ENCODE measurements at places on chromosomes 7 and 10. TPM values are rescaled to one million over a fixed set of nuclear protein-coding genes. Genes with fewer than 3 reads are reported as not detected.

- DNase-seq: no peak
These were observed 753.3 kb downstream of the NXPH1 start for GRCh38 chr7:9186730-9187129.

DNA sequence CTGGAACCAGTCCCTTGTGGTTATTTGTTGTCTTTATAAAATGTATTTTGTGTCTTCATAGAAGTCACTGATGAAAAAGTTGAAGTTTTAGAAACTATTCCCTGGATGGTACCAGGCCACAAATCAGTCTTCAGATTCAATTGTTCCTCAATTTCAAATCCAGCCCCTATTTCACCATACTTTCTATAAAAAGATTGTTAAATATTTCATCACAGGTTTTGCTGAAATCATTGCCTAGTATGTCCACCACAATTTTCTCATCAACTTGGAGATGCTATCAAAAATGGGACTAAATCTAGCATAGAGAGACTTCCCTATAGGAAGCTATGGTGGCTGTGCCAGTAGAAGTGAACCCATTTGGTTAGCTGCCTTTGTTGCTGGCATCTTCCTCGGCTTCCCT, 118.5 kb downstream of the RAB18 start:
- no peak for DNase-seq

DNA sequence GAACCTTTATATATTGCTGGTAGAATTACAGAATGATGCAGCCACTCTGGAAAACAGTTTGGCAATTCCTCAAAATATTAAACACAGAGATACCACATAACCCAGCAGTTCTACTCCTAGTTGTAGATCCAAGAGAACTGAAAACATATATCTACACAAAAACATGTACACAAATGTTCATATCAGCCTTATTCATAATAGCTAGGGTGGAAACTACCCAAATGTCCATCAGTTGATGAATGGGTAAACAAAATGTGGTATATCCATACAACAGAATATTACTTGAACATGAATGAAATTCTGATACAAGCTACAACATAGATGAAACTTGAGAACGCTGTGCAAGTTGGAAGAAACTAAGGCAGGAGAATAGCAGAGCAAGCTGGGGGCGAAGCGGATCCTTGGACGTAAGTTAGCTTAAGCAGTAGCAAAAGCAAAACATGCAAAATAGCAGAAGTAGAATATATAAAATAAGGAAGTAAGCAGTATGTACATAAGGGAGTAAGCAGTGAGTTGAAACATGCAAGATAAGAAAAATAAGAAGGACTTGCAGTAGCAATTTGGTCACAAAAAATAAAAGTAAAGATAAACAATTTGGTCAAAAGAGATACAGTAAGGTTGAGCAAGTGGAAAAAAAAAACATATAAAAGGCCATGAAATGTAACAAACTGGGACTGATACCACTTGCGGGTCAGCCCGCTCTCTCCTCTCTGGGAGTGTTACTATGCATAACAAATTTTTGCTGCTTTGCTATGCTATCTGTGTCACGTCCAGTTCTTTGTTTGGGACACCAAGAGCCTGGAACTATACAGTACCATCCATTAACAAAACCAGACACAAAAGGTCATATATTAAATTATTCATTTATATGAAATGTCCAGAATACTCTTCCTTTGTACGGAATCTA, 18.0 kb upstream of the HILPDA start:
- no peak for DNase-seq

GRCh38 chr7:137961200-137962177, 40.4 kb downstream of the CREB3L2 start:
- no peak for DNase-seq

- DNase-seq: no peak
These were observed 85.9 kb downstream of the ADAM12 start for GRCh38 chr10:126302476-126302756.

DNA sequence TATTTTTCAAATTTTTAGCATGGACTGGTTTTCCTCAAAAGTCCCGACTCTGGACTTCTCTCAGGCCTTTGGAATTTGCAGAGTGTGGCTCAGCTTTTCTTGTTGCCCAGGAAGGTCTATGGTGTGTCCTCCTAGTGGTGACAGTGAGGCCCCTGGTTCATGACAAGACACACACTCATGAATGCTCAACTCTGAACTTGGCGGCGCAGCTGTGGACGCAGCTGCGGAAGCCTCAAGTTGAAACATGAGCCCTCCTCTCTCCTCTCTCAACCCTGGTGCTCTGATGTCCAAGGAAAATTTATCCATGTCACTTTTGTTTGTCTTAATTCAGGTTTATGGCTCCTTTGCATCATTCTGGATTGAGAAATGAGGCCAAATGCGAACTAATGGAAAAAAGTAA, 183.9 kb downstream of the HECW1 start:
- no peak for DNase-seq

DNA sequence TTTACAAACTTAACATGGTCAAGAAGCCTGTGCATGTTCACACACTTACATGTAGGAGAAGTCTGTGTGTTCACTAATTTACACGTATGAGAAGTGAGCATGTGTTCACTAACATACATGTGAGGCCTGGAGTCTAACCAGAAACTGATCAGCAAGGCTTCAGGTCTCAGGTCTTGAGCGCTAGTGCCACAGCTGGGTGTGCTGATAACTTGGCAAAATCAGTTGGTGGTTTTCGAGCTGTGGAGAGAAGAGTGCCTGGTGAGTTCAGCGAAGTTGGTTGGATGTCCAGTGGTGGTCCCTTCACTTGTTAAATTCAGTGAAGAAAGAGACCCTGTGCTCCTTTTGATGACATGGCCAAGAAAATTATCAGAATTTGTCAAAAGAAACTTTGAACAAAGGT, 98.7 kb downstream of the CELF2 start:
- no peak for DNase-seq

GRCh38 chr7:27133409-27134231, 3.1 kb upstream of the HOXA4 start:
- no peak for DNase-seq

GRCh38 chr10:49037187-49037586, 78.1 kb downstream of the VSTM4 start:
- no peak for DNase-seq

- no peak for DNase-seq
These were observed 438.1 kb downstream of the MDFIC start for GRCh38 chr7:115359955-115360354.

DNA sequence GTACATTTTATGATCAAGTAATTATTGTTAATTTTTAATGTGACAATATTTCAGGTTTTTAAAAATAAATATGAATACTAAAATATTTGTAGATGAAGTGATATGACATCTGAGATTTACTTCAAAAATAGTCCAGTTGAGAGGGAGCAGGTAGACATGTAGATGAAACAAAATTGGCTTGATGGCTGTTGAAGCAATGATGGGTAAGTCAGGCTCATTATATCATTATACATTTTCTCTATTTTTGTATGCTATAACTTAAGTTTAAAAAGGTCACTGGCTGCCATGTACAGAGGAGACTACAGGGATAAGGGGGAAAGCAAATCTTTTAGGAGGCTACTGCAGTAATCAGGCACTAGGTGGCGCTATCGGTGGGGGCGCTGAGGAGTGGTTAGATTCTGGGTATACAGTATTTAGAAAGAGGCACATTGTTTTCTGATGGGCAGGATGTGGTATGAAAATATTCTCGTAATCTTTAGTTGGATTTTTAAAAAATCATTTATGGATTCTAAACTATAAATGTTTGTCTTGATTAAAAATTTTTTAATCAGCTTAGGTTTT, 189.8 kb upstream of the IMMP2L start:
- peak; percentile 73 for DNase-seq

DNA sequence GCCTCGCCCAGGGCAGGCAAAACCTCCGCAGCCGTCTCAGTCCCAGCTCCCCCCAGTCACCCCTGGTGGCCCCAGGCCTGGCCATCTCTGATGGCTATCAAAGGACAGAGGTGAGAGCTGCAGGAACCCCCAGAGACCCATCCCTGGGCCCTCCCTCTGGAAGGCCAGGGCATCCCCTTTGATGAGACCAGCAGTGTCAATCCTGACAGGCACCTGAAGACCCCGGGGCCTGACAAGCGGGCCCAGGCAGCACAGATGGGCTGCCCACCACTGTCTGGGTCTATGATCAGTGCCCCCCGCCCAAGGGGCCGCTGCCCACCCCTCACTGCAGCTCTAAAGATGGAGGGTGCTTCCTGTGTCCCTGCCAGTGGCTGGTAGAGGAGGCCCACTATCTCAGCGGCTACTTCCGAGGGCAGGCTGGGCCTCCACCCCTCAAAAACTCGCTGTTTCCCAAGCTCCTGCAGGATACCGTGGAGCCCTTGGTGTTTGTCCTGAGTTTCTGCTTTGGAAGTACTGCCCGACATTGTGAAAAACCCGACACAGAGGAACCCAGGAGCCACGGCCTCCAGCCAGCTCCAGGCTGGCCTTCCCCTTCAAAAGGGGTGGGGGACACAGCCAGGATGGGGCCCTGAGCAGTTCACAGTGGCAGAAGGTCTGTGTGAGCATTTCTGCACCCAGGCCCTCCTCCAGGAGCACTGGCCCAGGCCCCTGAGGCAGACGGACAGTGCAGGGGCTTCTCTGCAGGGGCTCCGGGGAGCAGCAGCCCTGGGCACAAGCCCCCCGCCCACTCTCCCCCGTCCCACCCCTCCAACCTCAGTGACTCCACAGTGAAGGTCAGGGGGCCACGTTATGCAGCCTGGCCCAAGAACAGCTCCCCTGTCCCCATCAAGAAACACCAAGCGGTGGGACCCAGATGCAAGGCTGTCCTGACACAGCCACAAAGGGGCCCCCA, 99.2 kb downstream of the PDGFA start:
- no peak for DNase-seq

DNA sequence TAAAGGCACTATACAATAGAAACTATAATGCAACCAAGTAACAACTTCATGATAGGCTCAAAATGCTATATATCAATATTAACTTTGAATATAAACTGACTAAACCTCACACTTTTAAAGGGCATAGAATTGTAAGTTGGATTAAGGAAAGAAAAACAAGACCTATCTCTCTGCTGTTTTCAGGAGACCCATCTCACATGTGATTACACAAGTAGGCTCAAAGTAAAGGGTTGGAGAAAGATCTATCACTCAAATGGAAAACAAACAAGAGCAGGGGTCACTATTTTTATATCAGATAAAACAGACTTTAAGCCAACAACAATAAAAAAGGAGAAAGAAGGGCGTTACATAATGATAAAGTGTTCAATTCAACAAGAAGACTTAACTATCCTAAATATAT, 155.5 kb downstream of the CDK14 start:
- DNase-seq: no peak

DNA sequence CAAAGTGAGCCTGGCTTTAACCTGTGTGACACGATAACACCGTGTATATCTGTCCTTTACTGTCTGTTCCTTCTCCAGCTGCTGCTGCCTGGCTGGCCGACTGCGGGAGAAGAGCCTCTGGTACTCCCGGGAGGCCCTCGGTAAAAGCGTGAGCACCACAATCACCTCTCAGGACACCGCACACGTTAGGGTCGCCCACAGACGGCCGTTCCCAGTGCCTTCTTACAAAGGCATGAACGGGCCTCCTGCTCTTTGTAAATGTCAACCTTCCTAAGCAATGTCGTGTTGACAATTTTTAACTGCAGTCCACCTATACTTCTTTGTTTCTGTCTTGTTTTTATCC, 177.6 kb downstream of the DIP2C start:
- DNase-seq: no peak

DNA sequence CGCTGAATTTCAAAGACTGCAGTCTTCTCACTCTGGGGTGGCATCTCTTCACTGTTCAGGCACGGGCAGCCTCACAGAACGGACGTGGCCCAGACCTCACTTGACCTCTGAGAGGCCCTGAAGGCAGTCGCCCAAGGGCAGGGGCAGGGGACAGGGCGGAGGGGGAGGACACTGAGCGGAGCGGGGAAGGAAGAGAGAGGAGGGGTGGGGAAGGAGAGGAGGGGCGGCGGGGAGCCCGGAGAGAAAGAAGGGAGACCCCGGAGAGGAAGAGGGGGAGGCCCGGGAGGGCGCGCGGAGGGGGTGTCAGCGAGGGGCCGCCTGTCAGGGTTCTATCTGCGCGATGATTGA, 58.7 kb upstream of the COMTD1 start:
- DNase-seq: no peak

DNA sequence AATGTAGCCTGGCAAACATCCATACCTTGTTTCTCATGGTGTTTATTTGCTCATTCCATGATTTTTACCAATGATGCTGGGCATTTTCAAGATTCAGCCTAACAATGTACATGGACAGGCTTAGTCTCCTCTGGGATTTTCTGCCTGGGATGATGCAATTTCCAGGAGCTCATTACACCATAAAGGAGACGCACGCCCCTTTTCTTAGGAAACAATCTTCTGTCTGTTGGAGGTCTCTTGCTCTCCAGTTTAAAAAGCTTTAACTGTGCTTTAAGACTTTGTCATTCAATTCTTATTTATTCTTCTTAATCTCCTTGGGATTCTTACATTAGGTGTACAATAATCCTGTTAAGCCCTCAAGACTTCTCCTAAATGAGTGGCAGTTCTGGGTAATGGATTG, 150.3 kb upstream of the NRP1 start:
- no peak for DNase-seq

DNA sequence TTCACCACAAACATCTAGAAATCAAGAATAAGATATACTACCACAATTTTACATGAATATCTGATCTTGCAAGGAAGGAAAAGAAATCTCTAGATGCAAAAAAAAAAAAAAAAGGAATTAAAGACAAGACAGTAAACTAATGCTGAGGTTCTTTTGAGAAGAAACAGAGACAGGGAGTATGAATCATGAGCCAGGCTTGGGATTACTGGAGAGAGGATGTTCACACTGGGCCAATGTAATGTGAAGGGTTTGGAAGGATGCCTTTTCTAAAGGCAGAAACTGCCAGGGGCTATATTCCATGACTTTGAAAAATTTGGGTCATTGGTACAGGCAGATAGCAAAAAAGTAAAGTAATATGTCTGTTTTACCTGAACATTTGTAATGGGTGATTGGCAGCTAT, 573.0 kb upstream of the IGFBP3 start:
- DNase-seq: no peak

GRCh38 chr10:32950591-32951108, 7.4 kb downstream of the ITGB1 start:
- no peak for DNase-seq

- no peak for DNase-seq
These were observed 58.3 kb downstream of the MALSU1 start for GRCh38 chr7:23357190-23358093.

DNA sequence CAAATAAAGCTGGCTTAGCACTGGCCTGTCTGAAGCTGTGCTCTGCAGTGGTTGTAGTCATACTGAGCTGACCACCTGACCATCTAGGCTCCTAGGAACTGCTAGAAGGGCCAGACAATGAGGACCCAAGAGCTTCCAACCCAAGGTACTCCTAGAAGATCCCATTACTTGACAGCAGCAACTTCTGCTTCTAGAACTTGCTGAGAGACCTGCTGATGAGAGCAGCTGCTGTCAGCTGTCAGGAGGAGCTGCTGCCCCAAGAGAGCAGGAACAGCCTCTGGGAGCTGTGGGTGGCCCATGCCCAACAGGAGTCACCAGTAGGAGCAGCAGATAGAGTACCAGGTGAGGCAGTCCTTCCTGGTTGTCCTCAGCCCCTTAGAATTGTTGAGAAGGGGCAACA, 70.2 kb downstream of the RBM20 start:
- DNase-seq: no peak

GRCh38 chr7:139734395-139734794, 43.4 kb downstream of the HIPK2 start:
- DNase-seq: no peak

The SPDYE6 gene
- total RNA-seq: not detected

The SLC18A3 gene
- total RNA-seq: not detected

The TMEM176B gene
- not detected for total RNA-seq

The PNLIPRP3 gene
- not detected for total RNA-seq

The FOXI2 gene
- not detected for total RNA-seq

The DOCK1 gene
- 0.05 TPM for total RNA-seq

The EPHA1 gene
- total RNA-seq: 10.0 TPM
